ENCODE measurements at places on chromosomes 1 and 21.

GRCh38 chr1:116991171-116991845 is 10.3 kb upstream of the CD101 start:
- no peak for DNase-seq

GRCh38 chr1:97599447-97599846 is 321.4 kb downstream of the DPYD start:
- no peak for DNase-seq

DNA sequence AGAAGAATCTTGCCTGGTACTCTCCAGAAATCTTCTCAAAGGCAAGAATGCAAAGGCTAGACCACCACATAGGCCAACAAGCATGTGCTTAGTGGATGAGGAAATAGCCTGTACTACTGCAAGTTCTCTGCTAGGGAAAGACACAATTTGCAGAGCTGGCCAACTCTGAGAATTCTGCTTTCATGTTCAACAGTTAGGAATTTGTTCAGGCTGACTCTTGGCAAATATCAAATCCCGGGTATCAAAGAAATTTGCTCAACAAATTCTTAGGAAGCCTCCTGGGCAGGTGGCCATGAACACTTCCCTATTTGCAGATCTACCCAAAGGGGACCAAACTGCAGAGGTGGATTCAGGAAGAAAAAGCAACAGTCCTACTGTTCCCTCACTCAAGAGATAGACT is 15.0 kb upstream of the H3-3A start:
- no peak for DNase-seq

- no peak for DNase-seq
Observed at GRCh38 chr1:197029749-197030148, 37.3 kb downstream of the F13B start.

- DNase-seq: no peak
Observed at GRCh38 chr1:171739656-171740055, 2.2 kb downstream of the VAMP4 start.

Data from CD4-positive, alpha-beta T cell treated with Interleukin-17A for 1 hour (primary cell).